ENCODE measurements at places on chromosomes 11 and 22. TPM values are rescaled to one million over a fixed set of nuclear protein-coding genes. Genes with fewer than 3 reads are reported as not detected.

DNA sequence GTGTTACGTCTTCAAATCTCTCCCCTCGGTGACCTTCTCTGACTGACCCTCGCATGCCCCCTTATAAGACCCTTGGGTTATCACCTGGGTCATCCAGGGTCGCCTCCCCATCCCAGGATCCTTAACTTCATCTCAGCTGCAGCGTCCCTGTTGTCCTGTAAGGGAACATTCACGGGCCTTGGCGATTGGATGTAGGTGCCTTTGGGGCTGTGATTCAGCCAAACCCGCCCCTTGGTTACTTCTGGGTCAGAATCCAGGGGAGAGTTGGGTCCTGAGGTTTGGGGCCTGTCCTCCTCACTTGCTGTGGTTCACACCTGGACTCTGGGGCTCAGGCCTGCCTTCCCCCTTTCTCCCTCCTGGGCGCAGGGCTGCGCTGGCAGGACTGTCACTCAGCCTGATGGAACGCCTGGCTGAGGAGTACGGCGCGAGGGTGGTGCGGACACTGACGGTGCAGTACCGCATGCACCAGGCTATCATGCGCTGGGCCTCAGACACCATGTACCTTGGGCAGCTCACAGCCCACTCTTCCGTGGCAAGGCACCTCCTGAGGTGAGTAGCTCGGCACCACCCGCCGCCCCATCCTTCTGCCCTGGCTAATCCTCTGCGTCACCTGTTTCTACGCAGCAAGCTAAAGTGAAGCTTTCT, 29.4 kb downstream of the IGHMBP2 start:
- DNase-seq: no peak

The CCDC116 gene
- total RNA-seq: not detected

The CBL gene
- total RNA-seq: 9.3 TPM

DNA sequence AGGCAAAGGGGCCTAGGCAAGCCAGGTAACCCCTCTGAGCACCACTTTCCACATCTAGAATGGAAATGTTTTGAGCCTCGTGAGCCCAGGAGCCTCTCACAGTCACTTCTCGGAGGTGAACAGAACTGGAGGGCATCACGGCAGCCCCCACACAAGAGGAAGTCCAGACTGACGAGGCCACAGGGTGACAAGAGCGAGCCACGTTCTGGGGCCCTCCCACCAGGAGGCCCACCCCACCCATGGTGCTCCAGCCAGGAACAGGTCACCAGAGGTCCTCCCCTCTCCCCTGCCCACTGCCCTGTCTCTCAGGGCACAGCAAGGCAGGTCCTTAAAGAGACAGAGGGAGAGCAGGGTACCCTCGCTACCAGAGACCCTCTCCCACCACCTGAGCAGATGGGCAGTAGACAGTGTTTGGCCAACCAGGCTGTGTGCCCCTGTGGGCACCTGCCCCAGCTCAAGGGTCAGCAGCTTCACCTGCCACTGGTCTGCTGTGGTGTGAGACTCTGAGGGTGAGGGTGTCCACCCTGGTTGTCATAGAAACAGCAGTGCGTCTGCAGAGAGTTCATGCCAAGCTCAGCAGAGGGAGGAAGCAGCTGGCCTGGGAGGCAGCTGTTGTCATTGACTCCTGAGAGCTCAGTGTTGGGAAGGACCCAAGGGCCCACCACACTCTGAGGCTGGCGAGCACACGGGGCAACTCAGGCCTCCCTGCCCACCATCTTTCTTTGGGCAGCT, 31.4 kb downstream of the RSPH14 start:
- DNase-seq: no peak

- no peak for DNase-seq
Measured at GRCh38 chr11:9738116-9738515, 74.2 kb downstream of the SWAP70 start.

- no peak for DNase-seq
Measured at GRCh38 chr11:8794677-8795103, 112.1 kb downstream of the RPL27A start.

GRCh38 chr11:13433437-13433836, 29.6 kb downstream of the BTBD10 start:
- DNase-seq: no peak

The FAT3 gene
- 0.27 TPM for total RNA-seq

DNA sequence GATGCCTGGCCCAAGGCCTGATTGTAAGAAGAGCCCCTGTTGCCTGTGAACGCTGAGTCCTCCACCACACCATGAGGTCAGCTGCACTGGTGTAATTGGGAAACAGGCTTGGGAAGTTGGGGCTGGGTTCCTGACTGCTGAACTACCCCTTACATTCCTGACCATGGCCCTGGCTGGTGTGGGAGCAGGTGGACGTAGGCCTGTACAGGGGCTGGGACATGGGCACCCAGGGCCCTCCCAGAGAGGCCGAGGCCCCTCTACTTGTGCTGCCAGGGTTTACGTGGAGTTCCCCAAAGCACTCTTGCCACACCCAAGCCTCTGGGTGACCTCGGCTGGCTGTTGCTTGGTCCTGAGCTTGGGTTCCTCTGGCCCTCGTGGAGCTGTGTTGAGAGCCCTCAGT, 5.4 kb downstream of the RELT start:
- DNase-seq: no peak

The DEFB131B gene
- total RNA-seq: not detected

GRCh38 chr11:121551463-121551862, 98.7 kb upstream of the SORL1-AS1 start:
- no peak for DNase-seq

The CARD18 gene
- not detected for total RNA-seq

DNA sequence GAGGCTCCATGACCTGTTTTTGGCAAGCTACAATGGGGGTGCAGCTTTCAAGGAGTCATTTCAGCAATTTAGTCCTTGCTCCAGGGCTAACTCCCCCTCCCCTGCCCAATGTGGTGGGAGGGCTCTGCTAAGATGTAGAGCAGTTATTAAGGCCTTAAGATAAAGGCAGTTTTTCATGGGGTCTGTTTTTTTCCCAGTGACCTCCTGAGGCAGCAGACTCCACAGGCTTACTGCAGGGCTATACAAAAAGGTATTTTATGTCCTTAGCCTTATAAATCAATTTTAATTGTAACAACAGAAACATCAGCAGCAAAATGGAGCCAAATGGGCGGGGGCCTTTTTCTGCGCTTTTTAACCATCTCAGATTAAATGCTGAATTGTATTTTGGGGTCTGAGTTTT, 192.3 kb downstream of the KIRREL3 start:
- DNase-seq: no peak

DNA sequence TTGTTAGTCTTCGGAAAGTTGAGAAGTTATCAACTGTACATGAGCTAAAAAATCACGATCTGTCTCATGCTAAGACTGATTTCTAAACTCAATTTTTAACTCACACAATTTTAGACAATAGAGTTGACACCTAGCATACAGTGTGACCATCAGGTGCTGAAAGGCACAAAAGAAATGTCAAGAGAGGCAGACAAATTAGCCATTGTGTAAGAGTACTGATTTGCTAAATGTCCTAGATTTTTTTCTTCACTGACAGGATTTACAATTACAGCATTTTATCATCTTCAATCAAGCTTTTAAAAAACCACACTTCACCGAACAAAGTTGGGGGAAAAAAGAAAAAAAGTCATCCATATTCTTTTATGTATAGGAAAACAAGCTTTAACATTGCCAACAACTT, 7.0 kb downstream of the LGR4 start:
- no peak for DNase-seq

The ZNF214 gene
- 0.03 TPM for total RNA-seq

DNA sequence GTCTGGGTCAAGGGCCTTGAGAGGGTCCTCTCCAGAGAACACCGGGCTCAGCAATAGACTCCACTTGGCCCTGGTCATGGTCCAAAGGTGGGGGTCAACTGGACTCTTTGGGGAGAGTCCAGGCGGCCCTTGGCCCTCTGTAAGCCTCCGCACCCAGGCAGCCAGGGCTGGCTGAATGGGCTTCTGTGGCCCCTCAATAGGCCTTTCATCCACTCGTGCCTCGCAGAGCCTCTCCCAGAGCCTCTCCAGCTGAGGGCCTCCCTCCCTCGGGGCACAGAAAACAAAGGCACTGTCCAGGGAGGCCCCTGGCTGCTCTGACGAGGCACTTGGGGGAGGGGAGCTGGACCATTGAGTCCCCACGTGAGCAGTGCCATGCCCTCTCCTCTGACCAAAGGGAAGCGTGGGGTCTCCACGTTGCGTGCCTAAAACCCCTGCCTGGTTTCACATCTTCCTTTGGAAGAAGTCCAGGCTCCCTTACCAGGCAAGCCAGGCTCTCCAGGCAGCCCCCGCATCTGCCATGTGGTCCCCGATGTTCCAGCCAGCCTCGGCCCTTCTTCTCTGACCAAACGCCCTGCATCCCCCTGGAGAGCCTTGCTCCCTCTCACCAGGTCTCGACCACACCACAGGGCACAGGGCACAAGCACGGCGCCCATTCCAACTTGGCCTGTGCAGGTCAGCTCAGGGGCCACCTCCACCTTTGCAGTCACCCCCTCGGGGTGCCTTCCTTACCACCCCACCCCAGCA, 15.5 kb downstream of the KIAA0930 start:
- DNase-seq: no peak

DNA sequence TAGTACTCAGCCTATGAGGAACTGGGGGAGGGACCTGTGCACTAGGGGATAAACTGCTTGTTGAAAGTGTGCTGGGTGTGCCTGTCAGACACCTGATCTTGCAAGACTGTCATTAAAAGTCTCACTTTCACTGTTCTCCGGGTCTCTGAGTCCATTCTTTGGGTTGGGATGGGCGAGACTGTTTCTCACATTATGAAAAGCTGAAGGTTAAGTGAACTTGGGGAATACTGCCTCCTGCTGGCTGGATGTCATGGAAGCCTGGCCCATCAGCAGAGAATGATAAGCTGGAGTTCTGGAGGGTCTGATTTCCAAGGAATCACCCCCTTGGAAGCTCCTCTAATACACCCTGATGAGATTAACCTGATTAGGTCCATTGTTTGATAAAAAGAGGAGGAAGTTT, 9.0 kb upstream of the VPREB1 start:
- DNase-seq: peak; percentile 13

GRCh38 chr11:92506809-92507336, 282.3 kb downstream of the FAT3 start:
- no peak for DNase-seq

DNA sequence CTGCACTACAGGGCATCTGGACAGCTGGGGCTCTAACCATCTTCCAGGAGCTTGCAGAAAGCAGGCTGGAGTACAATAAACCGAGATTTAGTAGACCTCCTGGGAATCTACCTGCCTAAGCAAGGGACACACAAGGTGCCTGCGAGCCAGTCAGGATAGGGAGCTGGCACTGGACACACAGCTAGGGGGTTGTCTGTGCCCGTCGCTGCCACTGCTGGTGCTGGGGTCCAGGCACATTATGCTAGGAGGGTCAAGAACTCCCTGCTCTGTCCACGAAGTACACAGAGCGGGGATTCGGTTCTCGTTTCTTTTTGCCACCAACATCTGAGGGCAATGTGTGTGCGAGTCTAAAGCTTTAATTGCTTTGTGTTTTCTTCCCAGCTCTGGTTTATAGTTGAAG, 4.2 kb downstream of the RIC8A start:
- DNase-seq: no peak

- DNase-seq: no peak
Measured at GRCh38 chr11:77026743-77027142, 7.5 kb upstream of the B3GNT6 start.

DNA sequence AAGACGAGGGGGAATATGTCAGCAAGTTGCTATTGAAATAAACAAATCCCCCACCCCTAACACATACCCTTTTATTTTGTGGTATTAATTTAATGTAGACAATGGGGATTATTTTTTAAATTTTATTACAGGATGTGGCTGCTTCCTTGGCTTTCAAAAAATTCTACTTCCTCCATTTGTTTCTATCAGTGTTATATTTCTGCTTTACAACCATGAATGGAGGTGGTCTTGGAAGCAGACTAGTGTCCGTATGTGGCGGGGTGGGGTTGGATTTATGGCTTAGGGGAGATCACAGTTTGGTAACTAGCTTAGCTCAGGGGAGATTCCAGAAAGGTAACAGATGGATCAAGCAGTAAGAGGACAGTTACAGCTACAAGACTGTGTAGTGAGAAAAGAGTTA, 39.3 kb upstream of the PICALM start:
- no peak for DNase-seq

The PITPNM1 gene
- 0.90 TPM for total RNA-seq
